NCI-H2171 (cell line): ENCODE measurements at places on chromosomes 11 and 22.

DNA sequence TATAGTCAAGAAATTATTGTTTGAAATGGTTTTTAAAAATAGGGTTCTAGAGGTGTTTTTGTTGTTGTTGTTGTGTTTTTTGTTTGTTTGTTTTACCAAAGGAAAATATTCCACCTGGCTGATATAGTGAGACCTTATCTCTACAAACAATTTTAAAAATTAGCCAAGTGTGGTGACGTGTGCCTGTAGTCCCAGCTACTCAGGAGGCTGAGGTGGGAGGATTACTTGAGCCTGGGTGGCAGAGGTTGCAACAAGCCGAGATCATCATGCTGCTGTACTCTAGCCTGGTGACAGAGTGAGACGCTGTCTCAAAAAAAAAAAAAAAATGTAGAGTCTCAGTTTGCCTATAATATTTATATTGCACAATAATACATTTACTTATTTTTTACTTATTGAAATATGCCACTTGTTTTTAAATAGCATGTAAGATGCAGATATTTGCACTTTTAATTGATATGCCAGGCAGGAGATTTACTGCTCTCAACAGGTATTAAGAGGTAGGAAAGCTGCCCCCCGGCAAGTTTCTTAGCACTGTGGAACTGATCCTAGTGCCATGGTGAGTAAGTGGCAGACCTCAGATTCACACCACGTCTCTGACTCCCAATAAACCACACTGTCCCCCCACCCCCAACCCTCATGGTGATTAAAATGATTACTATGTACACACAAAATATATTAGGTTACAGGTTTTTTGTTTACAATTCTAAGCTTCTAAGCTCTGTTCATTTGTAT is 157.4 kb downstream of the TEAD1 start:
- DNase-seq, result no peak

DNA sequence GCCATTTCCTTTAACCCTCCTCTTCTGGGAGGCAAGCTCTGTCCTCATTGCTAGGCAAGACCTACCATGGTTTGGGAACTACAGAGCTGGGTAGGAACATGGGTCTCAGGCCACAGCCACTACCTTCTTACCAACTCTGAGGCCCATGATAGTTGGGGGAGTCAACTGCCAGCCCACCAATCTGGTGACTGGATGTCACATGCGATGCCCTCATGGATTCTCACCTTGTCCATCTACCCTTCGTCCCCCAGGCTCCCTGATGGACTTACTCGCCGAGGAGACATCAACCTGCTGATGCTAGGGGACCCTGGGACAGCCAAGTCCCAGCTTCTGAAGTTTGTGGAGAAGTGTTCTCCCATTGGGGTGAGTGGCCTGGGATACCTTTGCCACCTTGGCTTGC is 13.7 kb downstream of the MCM5 start:
- DNase-seq, result no peak

- no peak for DNase-seq
Measured at GRCh38 chr11:100890789-100891188, 203.7 kb downstream of the ARHGAP42 start.

DNA sequence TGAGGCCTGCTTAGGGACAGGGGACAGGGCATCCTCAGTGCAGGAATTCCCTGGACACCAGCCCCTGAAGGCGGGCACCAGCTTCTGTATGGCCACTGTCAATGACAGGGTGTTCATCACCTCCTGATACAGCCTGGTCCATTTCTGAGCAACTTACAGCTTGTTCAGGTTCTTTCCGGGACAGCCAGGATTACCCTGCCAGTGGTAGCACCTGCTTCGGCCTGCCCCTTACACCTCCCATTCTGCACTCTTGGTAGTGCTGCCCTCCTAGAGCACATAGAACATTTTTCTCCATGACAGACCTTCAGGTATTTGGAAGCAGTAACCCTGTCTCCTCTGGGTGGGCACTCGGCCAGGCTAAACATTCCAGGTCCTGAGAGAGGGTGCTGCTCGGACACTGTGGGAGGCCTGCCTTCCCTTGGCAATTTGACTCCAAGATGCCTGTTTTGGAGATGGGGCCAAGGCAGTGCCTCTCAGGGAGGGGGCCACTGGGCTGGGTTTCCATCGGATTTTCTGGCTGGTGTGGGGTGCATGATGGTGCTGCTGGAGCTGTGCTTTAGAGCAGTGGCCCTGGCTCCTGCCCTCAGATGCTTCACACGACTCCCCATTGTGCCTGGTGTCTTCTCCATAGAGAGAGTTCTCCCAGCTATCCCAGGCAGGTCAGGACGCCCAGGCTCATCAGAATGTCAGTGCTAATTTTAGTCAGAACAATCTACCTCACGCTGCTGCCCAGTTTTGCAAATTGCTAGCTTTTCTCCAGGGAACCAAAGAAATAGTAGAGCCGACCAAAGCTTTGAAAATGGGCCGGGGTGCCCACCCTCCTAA is 1.2 kb downstream of the GAL3ST3 start:
- no peak for DNase-seq

- DNase-seq, result no peak
Measured at GRCh38 chr22:46587492-46588278, 32.5 kb upstream of the GRAMD4 start.

GRCh38 chr11:75827562-75827961 is 12.6 kb downstream of the UVRAG start:
- DNase-seq, result no peak

DNA sequence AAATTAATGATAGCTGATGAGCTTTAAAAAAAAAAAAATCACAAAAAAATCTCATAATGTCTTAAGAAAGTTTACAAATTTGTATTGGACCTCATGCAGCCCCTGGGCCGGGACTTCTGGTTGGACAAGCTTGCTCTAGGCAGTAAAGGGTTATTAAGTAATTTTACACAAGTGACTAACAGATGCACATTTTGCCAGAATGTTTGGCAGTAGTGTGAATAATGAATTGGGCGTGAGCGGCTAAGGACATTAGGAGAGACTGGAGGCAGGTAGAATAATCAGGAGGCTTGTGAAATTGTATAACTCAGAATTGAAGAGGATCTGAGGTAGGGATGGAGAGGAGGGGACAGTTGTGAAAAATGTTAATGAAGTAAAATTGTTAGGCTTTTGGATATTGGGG is 77.4 kb downstream of the HIPK3 start:
- DNase-seq, result no peak

- no peak for DNase-seq
Measured at GRCh38 chr11:112024178-112024772, 933 bp upstream of the DLAT start.

DNA sequence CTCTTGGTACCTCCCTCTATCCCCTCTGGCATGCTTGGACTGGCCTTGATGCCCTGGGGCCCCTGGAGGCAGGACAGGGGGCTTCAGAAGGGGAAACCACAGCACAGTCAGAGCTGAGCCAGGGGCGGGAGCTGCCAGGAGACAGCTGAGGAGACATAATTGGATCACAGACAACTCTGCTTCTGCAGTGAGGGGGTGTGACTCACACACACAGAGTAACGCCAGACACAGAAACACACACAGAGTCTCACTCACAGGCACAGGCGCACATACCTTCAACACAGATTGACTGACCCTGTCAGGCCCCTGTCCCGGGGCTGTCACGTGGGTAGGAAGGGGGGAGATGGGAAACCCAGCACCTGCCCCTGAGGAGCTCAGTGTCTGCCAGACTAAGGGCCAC is 20.6 kb downstream of the STARD10 start:
- no peak for DNase-seq

GRCh38 chr11:61315260-61315659 is 17.6 kb downstream of the DDB1 start:
- no peak for DNase-seq

DNA sequence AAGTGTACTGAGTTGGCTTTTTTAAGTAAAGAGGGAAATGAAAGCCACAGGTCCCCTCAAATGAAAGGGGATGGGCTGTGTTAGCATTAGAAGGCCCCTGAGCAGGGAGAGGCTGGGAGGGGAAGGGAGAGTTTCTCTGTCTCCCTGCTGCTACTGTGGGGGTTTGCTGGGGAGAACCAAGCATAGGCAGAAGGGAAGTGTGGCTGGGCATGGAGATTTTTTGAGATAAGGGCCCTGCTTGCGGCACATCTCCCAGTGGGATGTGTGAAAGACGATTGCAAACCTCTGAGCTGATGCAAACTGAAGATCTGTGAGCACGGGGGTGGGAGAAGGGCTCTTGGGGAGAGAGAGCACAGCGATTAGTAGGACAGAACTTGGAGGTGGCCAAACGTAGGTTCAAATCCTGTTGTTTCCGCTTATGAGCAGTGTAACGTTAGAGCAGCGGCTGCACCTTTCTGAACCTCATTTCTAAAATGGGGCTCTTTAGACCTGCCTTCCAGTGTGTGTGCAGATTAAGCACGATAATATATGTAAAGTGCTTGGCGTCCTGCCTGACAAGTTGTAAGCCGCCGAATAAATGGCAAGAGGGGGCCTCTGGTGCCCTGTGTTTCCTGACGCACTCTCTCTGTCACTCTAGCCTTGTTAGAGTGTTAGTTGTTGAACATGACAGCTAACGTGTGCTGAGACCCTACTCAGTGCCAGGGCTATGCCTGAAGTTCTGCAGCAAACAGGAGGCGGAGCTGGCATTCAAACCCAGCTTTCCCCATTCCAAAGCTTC is 122.3 kb downstream of the GRIK4 start:
- DNase-seq, result no peak

- DNase-seq, result no peak
Measured at GRCh38 chr11:86812981-86813380, 12.6 kb downstream of the PRSS23 start.

DNA sequence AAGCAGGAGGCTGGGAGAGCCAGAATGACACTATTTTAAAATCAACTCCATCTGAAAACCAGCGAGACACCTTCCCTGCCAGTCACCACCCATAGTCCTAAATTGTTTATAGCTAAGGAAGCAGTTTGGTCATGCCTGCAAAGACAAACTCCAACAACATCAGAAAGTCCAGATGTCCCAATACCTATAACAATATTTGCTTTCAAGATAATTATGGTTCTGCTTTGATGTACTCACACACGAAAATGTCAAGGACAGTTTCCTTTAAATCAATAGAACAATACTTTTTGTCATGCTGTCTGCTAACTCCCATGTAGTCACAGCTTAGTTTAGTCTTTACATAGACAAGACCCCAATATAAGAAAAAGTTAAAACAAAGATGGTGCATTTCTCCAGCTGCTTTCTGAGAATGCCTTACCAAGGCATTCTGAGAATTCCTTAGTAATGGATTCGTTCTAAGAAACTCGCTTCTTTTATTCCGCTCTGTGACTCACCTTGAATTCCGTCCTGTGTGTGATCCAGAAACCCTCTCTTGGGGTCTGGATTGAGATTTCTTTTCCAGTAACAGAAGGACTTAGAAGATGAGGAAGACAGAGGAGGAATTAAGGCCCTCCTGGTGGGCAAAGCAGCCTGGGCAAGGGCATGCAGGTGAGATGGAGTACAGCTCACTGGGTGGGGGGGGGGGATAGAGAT is 9.6 kb upstream of the SCGB2A2 start:
- DNase-seq, result no peak

- no peak for DNase-seq
Measured at GRCh38 chr11:706957-707816, 1.2 kb downstream of the EPS8L2 start.

DNA sequence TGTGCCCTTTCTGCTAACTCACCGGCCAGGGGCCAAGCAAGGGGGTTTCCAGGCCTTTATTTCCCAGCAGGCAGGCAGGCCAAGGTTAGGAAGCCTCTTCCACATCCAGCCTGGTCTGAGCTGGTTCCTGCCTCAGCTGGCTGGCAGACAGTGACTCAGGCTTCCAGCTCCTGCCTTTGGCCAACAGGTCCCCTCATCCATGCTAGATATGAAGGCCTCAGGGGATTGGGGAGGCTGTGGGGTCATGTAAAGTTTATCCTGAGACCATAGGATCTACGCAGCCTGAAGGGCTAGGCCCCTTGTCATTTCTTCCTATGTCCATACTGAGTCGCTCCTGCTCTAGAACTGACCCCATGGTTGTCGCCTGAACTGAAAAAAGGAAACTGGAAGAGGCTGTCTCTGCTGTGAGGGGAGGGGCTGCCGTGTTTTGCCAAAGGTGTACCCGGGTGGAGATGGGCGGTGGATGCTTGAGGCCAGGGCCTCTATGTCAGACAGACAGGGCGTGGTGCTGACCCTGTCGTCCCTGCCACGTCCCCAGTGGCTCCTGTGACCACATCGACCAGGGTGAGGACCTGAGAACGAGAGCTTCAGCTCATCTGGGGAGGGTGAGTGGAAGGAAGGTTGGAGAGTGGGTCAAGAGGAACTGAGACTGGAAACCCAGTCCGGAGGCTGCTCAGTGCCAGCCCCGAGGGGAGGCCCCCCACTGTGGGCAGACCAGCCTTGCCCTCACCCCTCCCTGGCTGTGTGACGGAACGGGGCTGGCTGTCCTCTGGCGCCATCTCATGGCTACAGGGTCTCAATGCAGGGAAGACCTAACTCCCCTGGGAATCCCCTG is 17.0 kb downstream of the P2RY6 start:
- DNase-seq, result peak; percentile 64

DNA sequence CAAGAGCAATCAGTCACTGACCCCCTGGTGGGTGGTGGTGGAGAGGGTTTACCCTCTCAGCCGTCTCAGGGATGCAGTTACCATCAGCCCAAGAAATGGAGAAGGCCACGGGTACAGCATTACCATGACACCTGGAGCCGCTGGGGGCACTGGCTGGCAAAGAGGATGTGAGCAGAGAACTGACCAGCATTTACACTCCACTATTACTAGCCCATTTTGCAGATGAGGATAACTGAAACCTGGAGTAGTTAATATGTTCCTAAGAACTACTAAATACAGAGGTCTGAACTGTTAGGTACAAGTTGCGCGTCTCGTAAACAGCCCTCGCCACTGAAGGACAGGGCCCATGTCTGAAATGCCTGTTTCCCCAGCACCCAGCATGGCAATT is 79.0 kb downstream of the TIMP3 start:
- DNase-seq, result no peak

GRCh38 chr22:20551805-20552442 is 44.5 kb downstream of the MED15 start:
- DNase-seq, result no peak

GRCh38 chr22:22750335-22751042 is 106.1 kb downstream of the GGTLC2 start:
- DNase-seq, result no peak

DNA sequence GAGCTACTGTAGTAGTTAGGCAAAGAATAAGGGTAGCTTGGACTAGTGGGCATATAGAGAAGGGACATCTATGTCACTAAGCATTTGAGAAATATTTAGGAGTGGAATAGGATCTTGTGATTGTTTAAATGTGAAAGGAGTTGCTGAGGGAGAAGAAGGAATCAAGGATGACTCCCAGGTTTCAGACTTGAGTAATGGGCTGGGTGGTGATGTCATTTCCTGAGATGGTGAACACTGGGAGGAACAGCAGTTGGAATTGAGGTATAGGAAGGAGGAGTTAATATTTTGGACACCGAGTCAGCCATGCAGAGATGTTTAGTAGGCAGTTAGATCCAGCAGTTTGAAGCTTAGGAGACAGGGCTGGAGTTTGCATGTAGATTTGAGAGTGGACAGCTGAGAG is 40.1 kb downstream of the REXO2 start:
- DNase-seq, result no peak

DNA sequence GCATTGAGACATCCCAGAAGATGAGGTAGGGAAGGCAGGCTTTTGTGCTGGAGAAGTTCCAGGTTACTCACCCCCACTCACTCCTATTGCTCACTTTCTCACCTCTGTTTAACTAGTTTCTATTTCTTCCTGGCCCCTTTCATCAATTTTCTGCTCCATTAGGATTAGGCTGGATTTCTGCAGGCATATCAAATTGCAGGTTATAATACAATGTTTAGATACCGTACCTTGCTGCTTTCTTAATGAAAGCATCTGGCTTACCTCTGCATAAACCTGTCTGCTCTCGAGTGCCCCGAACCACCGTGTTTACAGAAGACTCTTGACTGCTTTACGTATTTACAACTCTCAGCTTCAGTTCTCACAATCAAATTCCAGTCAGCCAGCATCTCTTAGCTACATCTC is 173.7 kb downstream of the ADAMTS15 start:
- DNase-seq, result peak; percentile 33
